ENCODE measurements at places on chromosomes 5 and 9.

GRCh38 chr5:51383131-51384121 lies at the start of gene ISL1:
ISL1 (plus strand) TSS chr5:51383448; CDS start chr5:51383672, 224 bp downstream.
- DNase-seq, result peak; percentile 82

GRCh38 chr9:35180801-35181200 lies 19.0 kb downstream of the UNC13B start:
- DNase-seq, result no peak

- peak; percentile 28 for DNase-seq
Observed at GRCh38 chr9:105413525-105413924, 34.3 kb upstream of the FSD1L start.

DNA sequence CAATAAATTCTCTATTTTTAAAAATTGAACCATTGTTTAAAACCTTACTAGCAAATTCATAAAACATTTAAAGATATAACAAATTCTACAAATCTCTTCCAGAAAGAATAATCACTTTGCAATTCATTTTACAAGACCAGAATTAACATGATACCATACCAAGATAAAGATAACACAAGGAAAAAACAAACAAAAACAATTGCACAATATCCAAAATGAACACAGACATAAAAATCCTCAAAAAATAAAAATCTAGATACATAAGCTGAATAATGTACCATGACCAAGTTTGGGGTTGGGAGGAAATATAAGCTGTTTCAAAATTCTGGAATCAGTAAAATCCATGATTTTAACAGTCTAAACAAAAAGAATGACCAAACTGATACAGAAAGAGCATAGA lies 11.1 kb downstream of the CCNG1 start:
- no peak for DNase-seq

- no peak for DNase-seq
Observed at GRCh38 chr5:125381290-125381689, 634.9 kb upstream of the ZNF608 start.

DNA sequence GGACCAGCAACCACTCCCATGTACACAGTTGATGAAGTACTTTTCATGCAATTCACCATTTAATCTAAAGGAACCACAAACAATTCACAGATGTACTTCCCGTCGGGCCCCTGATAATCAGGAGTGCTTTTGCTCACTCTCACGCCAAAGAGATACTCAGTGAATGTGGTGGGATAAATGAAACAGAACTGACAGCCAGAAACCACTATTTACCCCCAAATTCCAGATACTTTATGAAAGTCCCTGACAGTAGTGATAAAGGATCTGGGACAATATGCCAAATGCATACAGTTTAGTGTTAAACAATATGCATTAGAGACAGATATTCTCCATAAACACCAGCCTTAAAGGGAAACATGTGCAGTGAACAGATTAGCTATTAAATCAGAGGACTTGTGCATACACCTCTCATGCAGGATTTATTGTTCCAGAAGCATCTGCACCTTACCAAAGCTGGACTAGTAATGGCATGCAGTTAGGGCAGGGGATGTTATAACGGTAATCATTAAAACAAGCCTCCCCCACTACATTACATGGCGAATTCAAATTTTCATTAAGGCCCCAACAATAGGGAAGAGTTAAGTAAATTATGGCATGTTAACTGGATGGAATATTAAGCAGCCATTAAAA lies 74.0 kb upstream of the SLC25A51 start:
- DNase-seq, result no peak

DNA sequence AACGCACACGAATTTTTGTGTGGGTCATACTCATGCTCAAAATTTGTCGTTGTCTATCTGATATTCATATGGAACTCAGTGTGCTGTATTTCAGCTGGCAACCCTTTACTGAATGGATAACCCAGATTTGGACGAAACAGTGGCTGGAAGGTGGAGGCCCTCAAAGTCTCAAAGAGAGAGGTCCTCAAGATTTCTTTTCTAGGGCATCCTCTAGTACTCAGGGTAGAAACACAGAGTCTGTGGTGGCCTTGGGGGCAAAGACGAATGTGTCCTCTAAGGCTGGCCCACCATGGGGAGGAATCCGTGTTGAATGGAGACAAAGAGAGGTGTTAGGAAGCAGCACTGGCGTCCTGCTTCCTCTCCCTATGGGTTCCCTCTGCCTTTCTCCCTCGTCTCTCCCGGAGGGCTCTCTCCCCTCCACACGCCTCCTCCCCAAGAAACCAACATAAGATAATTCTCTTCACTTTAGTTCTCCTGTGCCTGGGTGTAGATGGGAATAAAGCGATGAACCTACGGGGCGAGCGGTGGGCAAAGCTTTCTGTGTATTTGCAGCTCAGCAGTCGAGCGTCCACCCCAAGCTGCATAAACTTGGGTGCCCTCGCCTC lies 333.7 kb downstream of the CWC27 start:
- no peak for DNase-seq

DNA sequence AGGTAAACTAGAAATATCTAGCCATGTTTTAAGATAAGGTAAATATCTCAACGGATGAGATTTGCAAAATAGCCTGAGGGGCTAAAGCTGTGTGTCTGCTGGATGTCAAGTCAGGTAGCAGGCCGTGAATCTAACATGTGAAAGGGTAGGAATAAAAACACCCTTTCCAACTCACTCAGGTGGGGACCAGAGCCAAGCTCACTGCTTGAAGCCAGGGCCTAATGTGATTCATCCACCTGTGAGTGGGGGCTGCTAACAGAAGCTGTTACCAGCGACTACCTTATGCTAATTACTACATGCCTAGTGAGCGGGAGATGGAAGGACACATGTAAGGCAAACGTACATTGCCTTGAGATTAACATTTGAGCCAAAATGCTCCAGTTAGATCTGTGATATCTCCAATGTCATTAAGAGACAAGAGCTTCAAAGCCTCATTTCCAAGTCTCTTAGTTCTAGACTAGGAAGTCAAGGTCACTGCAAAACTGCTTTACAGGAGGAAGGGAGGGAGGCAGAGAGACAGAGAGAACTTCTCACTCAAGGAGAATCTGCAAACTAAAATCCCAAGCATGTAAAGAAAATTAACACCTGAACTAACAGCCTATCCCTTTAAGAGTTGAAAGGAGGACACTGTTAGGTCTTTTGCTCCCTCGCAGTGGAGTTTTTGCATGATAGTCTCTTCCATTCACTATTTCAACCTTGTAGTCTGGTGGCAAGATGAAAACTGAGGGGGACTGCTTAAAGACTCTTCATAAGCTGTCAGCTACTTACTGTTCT lies 141.6 kb upstream of the RPS23 start:
- DNase-seq, result no peak

DNA sequence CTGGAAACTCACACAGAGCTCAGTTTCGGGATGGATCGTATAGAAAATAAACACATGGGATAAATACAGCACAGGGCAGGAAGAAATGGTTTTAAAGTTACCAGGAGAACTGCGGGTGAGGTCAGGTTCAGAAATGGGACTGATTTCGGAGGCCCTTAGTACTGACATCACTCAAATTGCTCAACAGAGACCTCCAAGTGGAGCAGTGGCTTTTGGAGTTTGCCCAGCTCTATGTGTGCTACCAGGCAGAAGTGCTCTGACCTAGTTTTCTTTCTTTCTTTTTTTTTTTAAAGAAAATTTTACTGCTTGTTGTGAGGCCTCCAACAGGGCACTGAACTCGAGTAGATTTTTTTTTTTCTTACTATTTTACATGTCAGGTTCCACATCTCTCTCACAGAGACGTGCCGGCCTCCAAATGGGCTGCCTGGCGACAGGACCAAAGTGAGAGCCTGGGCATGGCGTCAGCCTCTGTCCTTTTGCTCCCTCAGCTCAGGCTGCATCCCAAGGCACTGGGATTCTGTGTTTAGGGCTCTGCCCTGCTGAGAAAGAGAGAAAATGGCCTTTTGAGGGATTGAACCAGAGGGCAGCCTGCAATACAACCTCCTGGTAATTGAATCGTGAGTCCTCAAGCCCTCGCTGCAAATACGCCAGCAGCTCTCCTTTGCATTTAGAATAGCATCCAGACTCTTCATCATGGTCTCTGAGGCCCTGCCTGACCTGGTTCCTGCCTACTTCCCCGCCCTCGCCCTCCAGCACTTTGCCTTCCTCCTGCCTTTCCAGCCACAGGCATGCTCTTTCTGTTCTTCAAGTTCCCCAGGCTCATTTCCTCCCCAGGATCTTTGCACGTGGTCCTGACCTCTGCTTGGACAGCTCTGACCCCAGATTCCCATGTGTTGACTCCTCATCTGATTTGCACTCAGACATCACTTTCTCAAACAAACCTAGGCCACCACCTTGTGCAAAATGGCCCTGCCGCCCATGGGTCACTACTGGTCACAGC lies 173.5 kb downstream of the FGF1 start:
- peak; percentile 48 for DNase-seq

- no peak for DNase-seq
Observed at GRCh38 chr5:168303393-168304025, 12.1 kb downstream of the WWC1 start.

DNA sequence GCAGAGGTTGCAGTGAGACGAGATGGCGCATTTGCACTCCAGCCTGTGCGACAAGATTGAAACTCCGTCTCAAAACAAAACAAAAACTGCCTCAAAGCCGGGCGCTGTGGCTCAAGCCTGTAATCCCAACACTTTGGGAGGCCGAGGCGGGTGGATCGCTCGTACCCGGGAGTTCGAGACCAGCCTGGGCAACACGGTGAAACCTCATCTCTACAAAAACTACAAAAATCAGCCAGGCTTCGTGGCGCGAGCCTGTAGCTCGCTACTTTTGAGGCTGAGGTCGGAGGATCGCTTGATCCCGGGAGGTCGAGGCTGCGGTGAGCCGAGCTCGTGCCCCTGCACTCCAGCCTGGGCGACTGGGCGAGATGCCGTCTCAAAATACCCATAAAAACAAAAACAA lies 988 bp downstream of the GFM2 start:
- DNase-seq, result no peak

DNA sequence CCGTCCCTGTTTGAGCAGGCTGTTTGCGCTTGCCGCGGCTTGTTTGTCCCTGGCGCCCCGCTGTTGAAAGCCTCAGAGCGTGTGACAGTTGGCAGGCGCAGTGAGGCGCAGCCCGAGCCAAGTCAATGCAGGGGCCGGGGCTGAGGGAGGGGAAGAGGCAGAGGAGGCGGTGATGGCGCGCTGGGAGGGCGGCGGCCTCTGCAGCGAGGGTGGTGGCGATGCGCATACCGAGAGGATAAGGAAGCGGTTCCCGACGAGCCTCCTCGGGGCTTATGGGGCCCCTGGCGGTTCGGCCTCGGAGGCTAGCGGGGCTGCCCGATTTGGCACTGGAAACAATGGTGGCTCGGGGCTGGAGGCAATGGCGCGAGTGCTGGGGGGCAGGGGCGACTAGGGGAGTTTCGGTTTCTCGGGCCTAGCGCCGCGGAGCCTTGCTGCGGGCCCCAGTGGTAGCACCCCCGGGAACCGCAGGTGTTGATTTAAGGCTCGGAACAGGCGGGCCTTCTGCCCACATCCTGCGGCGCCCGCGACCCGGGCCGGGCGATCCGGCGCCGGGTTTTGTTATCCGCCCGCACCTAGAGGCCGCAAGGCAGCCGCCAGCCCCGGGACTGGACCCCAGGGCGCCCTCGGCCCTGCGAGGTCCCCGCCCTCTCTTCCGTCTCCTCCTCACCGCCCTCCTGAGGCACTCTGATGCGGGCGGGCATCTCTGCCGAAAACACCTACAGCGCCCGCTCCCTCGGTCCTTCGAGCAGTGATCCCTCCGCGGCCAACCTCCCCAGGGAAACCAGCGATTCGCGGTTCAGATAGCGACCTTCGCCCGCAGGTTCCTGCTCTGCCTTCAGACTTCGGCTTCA lies 947 bp upstream of the LNPEP start:
- DNase-seq, result peak; percentile 98

GRCh38 chr5:88729084-88729828 lies 153.7 kb downstream of the MEF2C start:
- peak; percentile 90 for DNase-seq

DNA sequence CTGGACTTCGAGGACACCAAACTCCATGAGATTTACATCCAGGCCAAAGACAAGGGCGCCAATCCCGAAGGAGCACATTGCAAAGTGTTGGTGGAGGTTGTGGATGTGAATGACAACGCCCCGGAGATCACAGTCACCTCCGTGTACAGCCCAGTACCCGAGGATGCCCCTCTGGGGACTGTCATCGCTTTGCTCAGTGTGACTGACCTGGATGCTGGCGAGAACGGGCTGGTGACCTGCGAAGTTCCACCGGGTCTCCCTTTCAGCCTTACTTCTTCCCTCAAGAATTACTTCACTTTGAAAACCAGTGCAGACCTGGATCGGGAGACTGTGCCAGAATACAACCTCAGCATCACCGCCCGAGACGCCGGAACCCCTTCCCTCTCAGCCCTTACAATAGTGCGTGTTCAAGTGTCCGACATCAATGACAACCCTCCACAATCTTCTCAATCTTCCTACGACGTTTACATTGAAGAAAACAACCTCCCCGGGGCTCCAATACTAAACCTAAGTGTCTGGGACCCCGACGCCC lies 1.3 kb downstream of the PCDHGC3 start:
- no peak for DNase-seq

- DNase-seq, result no peak
Observed at GRCh38 chr9:107626118-107626517, 136.5 kb upstream of the KLF4 start.

Data from astrocyte of the hippocampus (primary cell).